ENCODE measurements at places on chromosomes 1 and 21. TPM values are rescaled to one million over a fixed set of nuclear protein-coding genes. Genes with fewer than 3 reads are reported as not detected.

Gene OR2AK2
- total RNA-seq: not detected

GRCh38 chr1:8862528-8862927 lies 16.0 kb downstream of the ENO1 start:
- no peak for DNase-seq

GRCh38 chr1:150473659-150474058 lies 13.6 kb upstream of the TARS2 start:
- peak; percentile 52 for DNase-seq

- DNase-seq: no peak
These were observed 6.2 kb downstream of the PLEKHM2 start for GRCh38 chr1:15690317-15690716.

- DNase-seq: no peak
These were observed 42.2 kb downstream of the BTF3L4 start for GRCh38 chr1:52098139-52098871.
